ENCODE measurements at places on chromosomes 12 and 14.

- DNase-seq = no peak
Observed at GRCh38 chr14:22900081-22900799, 17.2 kb downstream of the REM2 start.

GRCh38 chr12:27732281-27732680 lies 21.6 kb downstream of the MRPS35 start:
- no peak for DNase-seq

DNA sequence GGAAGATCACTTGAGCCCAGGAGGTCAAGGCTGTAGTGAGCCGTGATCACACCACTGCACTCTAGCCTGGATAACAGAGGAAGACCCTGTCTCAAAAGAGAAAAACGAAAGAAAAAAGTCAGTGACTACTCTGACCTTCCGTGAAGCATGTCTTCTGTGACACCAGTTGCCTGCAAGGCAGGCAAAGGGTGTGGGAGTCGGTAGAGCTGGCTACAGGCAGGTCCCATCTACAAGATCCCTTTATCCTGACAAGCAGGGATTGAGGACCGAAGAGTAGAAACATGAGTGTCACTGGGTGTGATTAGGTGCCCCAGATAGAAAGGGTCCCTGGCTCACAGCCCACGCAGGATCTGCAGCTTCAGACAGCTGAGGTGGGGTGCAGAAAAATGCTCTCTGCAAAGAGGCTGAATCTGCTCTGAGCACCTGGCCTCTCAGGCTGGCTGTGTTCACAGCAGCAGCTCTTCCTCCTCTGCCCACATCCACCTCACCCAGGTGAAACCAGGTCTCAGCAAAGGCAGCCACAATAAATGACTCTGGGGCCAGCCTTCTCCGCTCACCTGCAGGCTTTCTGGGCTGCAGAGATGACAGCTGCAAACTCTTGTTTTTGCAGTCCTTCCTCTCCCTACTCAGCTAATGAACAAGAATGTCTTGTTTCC lies 28.6 kb upstream of the HSP90B1 start:
- peak; percentile 17 for DNase-seq

DNA sequence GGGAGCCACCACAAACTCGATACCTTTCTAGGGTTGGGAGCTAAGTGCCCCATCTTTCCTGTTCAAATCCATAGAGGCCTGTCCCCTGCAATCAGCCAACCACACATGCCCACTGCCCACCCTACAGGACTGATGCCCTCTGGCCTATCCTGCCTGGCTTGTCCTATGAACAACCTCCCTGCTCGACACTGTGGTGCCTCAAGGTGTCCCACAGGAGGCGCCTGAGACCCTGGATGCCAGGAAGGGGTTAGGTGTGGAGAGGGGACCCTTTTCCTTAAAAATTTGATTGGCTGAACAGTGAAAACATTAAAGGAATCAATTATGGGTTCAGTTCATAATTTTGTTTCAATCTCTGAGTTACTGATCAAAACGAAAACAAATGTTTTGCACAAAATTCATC lies 97.3 kb upstream of the FZD10 start:
- DNase-seq = no peak

DNA sequence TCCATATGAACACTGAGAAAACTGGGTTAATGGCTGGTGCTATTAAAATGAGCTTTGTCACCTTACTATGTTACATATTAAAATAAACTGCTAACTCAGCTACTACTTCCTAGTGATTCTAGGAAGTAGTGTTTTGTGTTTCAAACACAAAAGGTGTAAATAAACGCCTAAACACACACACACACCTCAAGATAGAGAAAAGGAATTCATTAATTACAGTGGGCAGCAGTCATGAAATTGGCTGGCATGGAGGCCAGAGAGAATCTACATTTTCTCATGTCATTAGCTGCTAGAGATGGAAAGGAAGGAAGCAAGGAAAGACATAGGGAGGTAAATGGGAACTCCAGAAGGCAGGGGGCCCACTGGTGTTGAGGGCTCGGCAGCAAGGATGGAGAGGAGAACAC lies 787 bp upstream of the PRMT5 start:
- no peak for DNase-seq

DNA sequence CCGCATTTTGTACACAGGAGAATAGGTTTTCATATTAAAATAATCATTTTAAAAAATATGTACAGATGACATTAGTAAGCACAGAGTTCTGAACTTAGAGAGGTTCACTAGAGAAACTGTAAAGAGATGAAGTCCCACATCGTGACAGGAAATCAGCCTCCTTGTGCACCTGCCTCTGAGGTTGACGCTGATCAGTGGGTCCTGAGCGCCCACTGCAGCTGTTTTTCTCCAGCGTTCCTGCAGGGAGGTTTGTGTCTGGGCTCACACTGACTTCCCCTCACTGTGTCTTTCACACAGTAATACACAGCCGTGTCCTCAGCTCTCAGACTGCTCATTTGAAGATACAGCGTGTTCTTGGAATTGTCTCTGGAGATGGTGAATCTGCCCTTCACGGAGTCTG lies 561.5 kb downstream of the TMEM121 start:
- no peak for DNase-seq

DNA sequence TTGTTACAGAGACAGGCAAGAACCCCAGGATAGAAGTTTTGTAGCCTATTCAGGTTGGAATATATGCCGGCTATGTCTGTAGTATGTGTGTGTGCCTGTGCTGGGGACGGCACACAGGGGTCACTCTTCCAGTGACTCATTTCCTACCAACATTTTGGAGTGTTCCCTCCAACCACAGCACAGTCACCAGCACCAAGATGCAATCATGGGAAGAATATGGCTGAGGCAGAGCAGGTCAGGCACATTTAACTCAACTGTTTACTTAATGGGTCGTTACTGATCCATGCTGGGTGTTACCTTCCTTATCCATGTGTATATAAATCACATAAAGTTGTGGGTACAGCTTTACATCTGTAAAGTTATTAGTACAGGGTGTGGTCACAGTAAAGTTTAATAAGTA lies 178.3 kb downstream of the PRKD1 start:
- no peak for DNase-seq

DNA sequence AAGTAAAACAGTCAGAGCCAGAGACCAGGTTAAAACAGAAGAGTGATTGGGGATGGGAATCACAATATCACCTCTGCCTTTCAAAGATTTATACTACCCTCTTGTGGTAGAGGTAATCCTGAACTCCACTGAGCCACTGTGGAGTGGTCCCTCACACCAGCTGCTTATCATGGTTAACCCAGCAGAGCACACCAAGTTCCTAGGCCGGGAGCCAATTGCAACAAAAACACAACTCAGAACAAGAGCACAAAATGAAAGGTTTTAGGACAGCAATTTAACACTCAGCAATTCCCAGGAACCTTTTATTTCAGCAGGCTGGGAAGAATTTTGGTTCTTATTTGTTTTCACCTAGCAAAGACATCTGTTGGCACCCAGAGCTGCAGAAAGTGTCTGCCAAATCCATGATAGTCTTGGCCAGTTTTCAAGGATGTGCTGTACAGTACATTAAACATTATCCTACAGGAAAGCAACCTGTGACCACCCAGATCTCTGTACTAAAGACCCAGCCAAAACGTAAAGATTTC lies 220.5 kb upstream of the ATXN7L3B start:
- DNase-seq = peak; percentile 69

- no peak for DNase-seq
Observed at GRCh38 chr12:117686911-117687377, 281.8 kb downstream of the KSR2 start.

DNA sequence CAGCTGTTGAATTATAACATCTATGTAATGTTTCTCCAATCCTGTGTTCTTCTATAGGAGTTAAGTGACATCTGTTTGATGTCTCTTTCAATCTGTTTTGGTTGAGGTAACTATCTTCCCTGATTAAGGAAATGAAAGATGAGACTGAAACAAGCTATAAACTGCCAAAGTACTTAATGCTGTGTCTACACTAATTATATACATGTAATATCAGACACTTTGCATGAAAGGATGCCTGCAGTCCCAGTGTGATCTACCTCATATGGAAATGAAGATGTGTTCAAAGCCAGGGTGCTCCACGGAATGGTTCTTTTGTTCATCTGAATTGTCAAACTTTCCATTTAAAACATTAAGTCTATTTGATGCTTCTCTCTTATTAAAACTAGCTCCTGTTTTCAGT lies 958.3 kb downstream of the GALC start:
- no peak for DNase-seq

DNA sequence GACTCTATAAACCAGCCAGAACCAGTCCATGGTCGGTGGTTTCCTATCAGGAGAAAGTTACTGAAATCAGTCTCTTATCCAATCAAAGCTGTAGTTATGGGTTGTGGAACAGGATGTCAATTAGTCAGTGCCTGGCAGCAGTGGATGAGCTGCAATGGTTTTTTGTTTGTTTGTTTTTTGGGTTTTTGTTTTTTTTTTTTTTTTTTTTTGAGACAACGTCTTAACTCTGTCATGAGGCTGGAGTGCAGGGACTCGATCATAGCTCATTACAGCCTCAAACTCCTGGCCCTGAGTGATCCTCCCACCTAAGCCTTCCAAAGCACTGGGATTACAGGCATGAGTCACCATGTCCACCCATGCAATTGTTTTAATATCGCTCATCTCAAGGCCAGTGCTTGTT lies 113.3 kb upstream of the CAND1 start:
- no peak for DNase-seq

GRCh38 chr14:98955741-98956070 lies 316.3 kb downstream of the BCL11B start:
- DNase-seq = no peak

DNA sequence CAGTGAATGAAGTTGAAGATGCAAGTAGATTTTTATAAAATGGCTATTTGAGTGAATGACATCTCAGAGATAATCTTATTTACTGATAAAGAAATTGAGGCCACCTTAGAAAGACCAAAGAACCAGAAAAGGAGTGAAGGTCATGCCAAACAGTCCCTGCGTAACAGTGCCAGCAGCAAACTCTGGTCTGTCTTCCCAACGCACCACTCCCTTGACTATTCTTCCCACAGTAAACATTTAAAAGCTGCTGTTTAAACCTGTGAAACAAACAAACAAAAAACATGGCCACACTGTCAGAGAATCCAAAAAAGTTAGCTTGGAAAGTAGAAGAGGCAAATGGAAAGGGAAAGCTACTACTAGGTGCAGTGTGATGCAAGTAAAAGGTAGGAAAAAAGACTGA lies 1.5 kb upstream of the PRPF39 start:
- DNase-seq = no peak

DNA sequence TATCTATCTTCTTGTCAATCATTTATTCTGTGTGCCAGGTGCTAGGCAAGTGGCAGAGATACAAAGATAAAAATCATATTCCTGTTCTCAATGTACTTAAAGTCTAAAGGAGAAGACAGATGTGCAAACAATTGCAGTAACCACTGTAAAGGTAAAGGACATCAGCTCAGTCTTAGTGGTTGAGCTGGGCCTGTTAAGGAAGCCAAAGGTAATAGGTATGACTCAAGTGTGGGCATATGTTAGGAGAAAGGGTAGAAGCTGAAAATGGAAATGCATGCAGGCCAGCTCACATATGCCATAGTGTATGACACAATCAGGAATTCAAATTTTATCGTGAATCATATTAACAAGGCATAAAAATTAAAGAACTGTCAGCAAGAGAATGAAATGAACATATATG lies 49.8 kb downstream of the FAR2 start:
- no peak for DNase-seq

- no peak for DNase-seq
Observed at GRCh38 chr12:130981074-130981742, 27.5 kb downstream of the ADGRD1 start.

GRCh38 chr14:72256055-72256454 lies 323.8 kb downstream of the RGS6 start:
- no peak for DNase-seq

DNA sequence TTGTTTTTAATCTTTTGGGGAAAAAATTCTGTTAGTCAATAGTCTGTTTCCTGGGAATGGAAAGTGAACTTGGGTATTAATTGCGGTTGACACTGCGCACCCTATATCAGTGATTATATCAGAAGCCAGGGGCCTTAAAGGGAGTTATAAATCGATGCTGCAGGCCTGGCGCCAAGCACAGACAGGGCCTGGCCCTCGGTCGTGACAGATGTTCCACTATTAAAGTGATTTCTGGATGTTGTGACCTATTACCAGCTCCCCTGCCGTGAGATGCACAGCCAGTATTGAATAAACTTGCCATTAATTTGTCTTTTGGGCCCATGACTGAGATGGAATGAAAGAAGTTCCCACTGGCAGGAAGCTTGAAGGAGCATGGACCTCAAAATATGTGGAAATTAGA lies 45.1 kb upstream of the KITLG start:
- no peak for DNase-seq

DNA sequence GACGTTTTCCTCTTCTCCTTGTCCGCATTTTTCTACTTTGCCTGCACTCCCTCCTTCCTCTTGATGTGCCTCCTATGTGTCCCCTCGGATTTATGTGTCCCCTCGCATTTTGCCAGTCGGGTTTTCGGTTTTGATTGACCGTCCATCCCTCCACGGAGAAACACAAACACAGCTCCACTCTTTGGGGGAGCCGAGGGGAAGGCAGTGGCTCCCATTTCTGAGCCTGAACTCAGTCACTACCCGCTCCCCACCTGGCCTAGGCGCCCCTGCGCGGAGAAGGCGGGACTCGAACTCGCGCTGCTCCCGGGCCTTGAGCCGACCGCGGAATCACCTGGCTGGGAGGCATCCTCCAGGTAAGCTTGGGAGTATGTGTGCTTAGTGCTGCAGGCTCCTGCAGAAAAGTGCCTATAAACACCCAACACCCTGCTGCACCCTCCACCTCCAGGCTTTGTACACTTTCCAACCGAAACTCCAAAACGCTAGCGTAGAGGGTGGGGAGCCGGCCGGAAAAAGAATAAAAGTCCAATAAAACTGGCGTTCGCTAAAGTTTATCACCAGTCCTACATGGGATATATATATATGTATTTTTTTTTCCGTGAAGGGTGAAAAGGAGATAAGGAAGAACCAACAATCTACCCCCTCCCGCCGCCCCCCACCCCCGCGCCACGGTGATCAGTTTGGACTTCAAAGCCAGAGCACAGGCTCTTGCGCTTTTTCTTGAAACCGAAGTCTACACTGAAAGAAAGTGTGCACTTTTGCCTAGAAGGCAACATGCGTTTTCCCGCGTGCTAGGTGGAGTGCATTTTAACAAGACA lies 3.3 kb upstream of the CCND2 start:
- DNase-seq = no peak

- no peak for DNase-seq
Observed at GRCh38 chr14:38387821-38388220, 131.9 kb upstream of the CLEC14A start.

DNA sequence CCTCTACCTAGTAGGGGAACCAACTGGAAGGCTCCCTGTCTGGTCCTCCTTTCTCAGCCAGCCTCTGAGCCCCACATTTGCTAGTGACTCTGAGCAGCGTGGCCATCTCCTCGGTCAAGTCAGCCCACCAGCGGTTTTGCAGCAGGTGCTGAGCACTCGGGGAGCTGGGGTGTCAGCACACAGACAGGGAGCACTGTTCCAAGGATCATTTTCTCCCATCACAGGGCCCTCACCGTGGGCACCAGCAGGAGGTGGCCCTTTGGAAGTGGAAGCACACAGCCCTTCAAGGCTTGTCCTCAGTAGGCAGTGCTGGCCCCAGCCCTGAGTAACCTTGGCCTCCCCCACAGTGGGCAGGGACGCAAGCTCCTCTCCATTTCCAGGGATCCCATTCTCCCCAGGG lies 24.1 kb upstream of the EML1 start:
- DNase-seq = no peak

- DNase-seq = no peak
Observed at GRCh38 chr14:76250302-76250701, 98.6 kb downstream of the GPATCH2L start.
